CD4-positive, alpha-beta T cell treated with Interferon alpha-2 for 1 hour (primary cell): ENCODE measurements at places on chromosomes 2 and 18.
A peak's percentile ranks its signal among the peaks of the same experiment; 100 is the strongest.

DNA sequence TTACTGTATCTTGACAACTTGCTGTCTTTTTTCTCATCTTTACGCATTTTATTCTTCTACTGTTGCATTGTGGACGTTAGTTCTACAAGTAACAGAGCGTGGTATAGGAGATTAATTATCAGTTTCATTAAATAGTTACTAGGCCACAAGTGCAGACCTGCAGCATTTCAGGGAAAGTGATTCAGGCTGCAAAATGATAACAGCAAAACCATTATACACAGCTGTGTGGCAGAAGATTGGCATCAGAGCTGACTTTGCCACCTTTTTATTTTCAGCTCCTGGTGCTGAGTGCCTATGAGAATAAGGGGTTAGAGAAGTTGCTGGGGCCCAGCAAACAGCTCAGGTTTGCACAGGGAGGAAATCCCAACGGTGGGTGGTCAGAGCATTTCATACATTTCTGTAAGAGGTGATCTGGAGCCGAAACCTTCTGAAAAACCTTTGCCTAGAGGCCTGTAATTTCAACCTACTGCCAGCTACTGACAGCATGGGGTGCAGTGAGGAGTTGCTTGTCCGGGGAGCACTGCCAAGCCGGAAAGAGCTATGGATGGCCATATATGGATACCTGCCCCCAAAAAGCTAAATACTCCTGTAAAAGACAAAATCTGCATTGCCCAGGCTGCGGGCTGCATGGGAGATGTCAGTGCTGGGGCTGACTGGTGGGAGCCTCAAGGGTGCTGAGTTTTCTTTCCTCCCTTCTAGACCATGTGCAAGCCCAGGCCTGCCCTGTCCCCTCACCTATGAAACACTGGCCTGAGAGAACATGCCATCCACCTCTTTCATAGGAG is 2.7 kb upstream of the CCBE1 start:
- no peak for DNase-seq

- no peak for DNase-seq
These were observed 104.6 kb downstream of the ADD2 start for GRCh38 chr2:70663411-70663810.

DNA sequence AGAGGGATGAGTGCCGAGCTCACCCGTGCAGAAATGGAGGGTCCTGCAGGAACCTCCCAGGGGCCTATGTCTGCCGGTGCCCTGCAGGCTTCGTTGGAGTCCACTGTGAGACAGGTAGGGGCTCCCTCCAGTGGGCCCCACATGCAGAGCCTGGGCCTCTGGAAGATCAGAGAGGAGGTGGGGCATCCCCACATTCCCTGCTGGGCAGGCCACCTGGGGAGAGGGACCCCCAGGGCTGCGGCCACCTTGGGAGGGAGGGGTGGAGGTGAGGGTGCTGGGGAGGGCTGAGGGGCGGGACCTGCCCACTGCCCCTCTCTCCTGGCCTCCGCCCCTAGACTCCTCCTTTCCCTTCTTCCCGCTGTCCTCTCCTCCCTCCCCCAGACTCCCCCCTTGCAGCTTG is 38.5 kb downstream of the MTERF4 start:
- no peak for DNase-seq

DNA sequence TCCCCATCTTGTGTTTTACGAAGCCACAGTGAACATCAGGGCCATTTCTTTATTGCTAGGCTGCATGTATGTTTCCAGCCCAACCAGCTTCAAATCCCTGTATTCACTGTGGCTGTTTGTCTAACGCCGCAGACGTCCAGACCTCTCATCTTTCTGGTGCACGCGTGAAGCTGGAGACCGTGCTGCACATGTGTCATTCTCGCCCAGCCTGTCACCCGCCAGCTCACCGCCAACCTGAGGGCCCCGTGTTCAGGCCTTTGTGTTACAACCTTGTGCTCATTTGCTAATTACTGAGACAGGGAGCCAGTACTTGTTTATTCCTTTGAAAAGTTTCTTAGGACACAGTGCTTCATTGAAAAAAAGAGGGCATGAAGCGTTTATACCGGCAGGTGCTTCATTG is 21.4 kb downstream of the SALL3 start:
- DNase-seq, result no peak

DNA sequence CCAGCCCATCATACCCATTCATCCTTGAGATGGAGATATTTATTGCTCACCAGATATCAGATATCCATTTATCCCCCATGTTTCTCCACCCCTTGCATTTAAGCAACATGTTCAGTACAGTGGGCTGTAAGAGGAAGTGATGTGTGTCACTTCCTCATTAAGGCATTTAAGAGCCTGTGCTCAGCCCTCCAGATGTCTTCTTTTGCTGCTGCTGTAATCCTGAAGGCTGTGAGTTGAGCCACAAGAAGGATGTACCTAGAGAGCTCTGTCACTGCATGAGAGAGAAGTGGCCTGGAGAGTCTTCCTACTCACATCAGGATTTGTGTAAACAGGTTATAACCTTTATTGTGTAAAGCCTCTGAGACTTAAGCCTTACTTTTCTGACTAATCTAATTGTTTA is 151.8 kb upstream of the UNC80 start:
- no peak for DNase-seq

DNA sequence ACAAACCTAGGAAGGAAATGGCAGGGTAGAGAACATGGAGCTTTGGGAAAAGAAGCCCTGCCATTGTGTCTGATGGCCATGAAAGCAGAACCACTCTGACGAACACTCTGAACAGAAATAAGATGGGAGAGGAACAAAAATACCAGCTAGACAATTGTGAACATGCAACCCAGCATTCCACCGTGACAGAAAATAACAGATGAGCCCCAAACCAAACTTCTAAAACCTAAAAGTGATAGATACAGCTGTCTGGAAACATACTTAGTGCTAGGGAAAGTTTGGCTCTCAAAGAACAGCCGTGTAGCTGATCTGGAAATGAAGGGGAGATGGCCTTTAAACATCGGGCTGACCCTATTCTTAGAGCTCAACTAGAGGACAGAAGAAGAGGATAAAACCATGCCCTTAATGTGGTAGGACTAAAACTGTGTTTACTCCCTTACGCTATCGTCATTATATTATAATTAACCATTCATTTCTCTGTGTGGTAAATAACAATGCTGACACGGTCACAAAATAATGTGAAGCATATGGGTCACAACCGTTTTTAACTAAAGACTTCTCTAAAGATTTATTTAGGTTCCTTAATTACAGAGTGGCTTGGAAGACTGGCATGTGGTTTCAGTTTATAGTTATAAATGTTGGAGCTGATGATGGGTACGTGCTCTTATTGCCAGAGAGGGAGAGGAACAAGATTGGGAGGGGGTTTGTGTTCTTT is 80.6 kb downstream of the MYO1B start:
- DNase-seq, result no peak

DNA sequence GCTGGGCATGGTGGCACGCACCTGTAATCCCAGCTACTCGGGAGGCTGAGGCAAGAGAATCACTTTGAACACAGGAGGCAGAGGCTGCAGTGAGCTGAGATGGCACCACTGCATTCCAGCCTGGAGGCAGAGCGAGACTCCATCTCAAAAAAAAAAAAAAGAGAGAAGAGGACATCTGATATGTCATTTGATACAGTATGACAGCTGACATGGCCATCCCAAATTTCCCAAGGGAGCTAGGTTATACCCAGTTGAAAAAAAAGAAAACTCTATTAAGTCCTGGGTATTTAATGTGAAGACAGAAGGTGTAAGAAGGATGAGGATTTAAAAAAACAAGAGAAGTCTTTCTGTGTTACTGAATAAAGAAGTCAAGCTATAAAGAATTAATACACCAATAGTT is 23.3 kb downstream of the CLASP1 start:
- no peak for DNase-seq

DNA sequence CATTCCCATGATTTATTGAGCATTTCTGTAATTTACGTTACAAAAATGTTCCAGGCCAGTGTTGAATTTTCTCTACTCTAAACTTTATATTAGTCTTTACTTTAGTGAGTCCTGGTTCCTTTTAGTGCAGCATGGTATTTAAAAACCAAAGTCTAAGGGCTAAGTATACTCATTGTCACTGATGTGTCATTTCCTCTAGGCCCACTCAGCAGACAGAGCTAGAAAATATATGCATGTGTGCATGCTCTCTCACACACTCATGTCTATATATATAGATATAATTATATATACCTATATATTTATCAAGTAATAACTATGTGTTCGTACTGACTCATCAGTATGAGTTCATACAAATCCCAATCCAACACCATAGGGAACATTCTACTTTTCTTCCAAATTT is 132.5 kb upstream of the SLC8A1 start:
- DNase-seq, result no peak

GRCh38 chr2:134558208-134558830 is 160.5 kb downstream of the TMEM163 start:
- DNase-seq, result no peak

DNA sequence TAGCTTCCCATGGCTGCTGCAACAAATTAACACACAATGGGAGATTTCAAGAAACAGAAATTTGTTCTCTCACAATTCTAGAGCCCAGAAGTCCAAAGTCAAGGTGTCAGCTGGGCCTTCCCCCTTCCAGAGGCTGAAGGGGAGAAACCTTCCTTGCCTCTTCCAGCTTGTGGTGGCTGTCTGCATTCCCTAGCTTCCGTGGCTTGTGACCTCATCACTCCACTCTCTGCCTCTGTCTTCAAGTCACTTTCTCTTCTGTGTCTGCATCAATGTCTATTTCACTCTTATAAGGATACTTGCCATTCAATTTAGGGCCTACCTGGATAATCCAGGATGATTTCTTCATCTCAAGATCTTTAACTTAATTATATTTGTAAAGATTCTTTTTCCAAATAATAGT is 16.8 kb upstream of the SRBD1 start:
- DNase-seq, result no peak

- no peak for DNase-seq
These were observed 32.5 kb downstream of the AMER3 start for GRCh38 chr2:130787841-130788240.

- DNase-seq, result no peak
These were observed 249.0 kb downstream of the CYRIA start for GRCh38 chr2:16416651-16417050.

DNA sequence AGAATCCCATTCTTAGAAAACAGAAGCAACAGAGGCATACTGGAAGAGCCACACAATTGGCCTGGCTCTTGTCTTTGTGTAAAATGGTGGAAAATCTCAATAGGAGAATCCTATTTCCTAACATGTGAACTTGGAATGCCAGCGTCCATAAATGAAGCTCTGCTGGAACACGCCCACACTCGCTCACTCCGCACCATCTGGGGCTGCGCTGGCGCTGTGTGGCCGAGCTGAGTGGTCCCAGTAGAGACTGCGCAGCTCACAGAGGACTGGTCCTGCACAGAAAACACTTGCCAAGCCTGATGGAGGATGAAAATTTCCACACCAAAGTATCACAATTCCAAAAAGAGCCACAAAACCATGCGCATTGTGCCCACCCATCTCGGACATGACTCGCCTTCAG is 56.2 kb downstream of the PXDN start:
- DNase-seq, result no peak

DNA sequence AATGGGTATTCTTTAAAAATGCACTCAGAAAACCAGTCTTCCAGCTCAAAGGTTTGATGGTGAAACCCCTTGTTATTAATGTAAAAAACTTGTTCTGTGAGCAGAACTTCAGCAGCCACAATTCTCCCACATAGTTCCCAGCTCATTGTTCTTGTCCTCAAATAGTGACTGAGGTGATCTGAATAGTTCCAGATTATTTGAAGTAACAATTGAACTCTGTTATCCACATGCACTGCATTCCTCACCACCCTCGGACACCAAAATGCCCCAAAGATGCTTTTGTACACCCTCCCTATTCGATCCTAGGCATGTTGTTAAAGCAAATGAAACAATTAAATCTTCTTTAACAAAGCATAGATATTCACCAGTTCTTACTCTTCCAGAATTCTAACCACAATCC is 2186.8 kb upstream of the CELF4 start:
- DNase-seq, result no peak

DNA sequence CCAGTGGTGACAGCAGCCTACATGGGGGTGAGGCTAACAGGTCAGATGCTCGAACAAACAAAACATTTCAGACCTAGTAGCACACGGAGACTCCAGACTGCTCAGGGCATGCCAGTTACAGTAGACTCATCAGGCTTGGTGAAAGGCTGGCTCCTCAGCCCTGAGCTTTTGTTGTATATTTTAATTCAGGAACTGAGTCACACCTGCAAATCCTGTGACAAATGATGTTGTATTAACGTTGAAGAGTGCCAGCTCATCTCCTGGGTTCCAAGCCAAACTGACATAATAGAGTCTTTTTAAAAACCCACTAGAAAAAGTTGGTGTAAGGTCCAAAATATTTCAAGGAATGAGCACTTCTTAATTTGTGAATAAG is 65.3 kb downstream of the C1D start:
- no peak for DNase-seq

- DNase-seq, result no peak
These were observed 3.9 kb upstream of the PXDN start for GRCh38 chr2:1748176-1748740.

DNA sequence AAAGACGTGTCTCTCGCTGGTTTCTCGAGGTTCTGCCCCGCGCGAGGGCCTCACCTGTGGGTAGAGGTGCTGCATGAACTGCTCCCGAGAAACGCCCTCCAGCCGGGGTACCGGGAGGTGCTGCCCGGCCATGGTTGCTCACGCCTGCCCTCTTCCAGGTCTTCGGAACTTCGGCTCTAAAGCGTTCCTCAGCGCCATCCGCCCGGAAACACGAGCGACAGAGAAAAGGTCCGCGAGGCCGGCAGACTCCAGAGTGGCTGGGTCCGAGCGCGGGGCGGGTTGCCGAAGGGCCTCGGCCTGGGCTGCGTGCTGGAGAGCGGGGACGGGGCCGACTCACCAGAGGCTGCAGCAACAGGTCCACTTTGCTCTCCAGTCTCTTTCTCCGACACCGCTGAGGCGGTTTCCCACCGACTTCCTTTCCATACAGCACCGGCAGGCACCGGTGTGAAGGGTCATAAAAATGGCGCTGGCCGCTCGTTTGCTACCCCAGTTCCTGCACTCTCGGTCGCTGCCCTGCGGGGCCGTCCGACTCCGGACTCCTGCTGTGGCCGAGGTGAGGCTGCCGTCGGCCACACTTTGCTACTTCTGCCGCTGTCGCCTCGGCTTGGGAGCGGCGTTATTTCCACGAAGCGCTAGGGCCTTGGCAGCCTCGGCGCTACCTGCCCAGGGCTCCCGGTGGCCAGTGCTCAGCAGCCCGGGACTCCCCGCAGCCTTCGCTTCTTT is at the start of the genes MAIP1 and TYW5:
TSS of gene MAIP1 (plus strand) at position 244 of the 723 bp plus-strand sequence. CDS start at position 461, 217 bp downstream.
TSS of gene TYW5 (minus strand) at position 153 of the 723 bp plus-strand sequence. CDS start at position 132, 21 bp downstream.
- DNase-seq, result peak; percentile 69

GRCh38 chr2:181958726-181959125 is 26.9 kb upstream of the PPP1R1C start:
- no peak for DNase-seq

- no peak for DNase-seq
These were observed 231.5 kb downstream of the LPIN1 start for GRCh38 chr2:11977766-11978524.

DNA sequence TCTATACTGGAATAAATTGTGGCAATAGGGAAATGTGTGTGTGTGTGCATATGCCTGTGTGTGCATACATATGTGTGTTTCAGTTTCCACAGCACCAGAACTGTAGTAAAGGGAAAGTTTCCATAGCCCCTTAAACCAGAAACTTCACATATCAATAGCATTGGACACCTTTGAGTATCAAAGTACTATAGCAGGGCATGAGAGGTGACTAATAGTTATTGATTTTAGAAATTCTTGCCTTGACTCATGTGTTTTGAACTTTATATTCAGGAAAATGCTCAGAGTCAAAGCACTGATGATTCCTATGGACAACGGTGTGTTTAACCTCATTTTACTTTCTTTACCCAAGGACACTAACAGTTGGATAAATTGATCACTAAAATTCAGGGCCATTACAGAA is 50.0 kb downstream of the SLC9A2 start:
- no peak for DNase-seq
